NCI-H187 treated with DMSO at 0.1 percent for 48 hours (cell line): ENCODE measurements at places on chromosomes 16 and 17.

DNA sequence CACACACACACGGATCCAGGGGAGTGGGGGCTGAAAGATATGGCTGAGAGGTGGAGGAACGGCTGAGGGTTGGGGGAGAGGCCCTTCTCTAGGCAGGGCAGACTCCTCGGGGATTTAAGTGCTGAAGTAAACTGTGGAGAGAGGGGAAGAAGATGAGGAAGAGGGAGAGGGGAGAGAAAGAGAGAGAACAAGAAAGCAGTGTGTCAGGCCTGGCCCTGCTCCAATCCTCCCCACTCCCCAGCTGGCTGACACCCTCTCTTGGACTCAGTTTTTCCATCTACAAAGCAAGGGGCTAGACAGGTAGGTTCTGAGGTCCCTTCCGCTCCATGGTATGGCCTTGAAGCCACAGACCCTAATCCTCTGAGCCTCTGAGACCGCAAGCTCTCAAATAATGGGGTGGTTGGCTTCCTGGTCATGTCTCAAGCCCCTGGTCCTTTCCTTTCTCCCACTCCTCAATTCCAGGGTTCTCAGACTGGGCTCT, 2.0 kb downstream of the VAMP2 start:
- DNase-seq, result no peak

DNA sequence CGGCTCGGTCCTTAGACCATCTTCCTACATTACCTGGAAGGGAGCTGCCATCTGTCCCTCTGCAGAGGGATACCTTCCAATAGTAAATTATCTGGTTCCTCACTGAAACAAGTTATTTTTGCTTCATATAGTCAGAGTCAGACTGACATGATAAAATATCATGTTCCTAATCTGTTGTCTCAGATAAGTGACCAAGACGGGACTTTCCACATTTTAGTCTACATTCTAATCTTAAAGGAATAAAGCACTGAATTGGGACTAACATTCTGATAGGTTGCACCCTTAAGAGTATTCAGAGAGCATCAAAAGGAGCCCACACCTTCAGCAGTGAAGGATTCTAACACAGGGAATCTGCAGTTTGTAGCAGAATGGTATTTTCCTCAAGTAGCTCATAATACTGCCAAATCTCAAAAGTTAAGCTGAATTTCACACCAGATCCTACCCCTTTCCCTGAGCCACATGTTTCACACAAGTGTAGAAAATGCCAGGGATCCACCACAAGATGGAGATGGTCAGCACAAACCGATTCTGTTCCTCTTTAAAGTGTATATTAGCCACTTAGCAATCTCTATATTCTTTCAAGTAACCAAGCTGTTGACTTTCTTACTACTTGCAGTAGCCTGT, 13.4 kb downstream of the GINS2 start:
- no peak for DNase-seq

- DNase-seq, result no peak
Observed at GRCh38 chr17:77727037-77727615, 231.4 kb upstream of the TNRC6C start.

- no peak for DNase-seq
Observed at GRCh38 chr16:16075488-16076422, 126.3 kb downstream of the ABCC1 start.

DNA sequence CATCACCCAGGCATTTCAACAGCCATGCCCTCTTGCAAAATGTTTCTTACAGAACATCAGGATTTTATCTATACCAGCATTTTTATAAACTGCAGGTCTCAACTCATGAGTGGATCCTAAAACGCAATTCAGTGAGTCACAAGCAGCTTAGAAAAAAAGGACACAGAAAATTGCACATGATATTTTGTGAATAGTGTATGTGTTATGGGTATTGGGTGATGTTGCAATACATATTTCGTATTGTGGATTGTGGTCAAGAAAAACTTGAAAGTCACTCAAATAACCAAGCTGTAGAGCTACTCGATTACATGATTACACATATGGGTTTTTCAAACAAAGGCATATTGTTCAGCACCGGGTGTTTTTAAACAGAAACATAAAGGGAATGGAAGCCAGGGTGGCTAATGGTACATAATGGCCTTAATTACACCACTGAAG, 1.4 kb downstream of the WIPI1 start:
- no peak for DNase-seq

DNA sequence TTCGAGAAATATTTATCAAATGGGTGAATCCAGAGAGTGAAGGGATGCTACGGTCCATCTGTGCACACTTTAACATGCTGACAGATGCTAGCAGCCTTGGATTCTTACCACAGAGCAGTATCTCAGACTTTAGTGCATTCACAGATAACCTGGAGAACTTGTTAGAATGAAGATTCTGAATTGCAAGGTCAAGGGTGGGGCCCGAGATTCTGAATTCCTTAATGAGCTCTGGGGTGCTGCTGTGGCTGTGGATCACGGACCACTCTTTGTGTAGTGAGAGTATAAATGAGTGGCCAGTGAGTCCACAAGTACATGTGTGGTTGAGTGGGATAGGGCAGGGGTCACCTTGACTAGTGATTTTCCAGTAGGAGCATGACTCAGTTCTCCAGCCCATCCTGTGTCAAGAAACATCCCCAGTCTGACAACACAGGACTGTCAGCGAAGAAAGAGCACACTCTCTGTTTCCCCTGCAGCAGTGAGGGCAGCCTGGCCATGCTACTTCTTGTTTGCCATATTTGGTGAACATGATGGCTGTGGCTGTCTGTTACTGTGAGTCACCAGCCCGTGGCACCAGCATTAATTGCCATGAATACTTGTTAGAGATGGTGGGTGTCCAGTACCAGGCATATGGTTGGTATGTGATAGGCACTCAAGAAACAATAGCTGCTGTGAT, 13.0 kb upstream of the SALL1 start:
- no peak for DNase-seq

- DNase-seq, result no peak
Observed at GRCh38 chr17:33389504-33390135, 96.5 kb upstream of the ASIC2 start.

GRCh38 chr17:73594025-73594424, 50.2 kb downstream of the SDK2 start:
- no peak for DNase-seq

- no peak for DNase-seq
Observed at GRCh38 chr17:45263477-45263860, 1.6 kb upstream of the SPATA32 start.

DNA sequence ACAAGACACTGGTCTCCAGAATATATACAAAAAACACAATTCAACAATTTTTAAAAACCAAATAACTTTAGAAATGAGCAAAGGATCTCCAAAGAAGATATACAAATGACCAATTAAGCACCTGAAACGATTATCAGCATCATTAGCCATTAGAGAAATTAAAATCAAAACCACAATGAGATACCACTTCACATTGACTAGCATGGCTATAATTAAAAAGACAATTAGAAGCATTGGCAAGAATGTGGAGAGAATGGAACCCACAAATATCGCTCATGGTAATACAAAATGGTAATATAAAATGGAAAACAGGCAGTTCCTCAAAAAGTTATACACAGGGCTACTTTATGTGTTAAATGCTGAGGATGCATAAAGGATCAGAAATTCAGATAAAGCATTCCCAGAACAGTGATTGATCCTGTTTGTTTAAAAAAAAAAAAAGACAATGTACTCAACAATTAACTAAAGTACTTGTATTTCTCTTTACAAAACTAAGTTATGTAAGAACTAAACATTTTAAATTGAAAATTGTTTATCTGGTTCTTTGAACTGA, 52.5 kb downstream of the KANSL1 start:
- no peak for DNase-seq

DNA sequence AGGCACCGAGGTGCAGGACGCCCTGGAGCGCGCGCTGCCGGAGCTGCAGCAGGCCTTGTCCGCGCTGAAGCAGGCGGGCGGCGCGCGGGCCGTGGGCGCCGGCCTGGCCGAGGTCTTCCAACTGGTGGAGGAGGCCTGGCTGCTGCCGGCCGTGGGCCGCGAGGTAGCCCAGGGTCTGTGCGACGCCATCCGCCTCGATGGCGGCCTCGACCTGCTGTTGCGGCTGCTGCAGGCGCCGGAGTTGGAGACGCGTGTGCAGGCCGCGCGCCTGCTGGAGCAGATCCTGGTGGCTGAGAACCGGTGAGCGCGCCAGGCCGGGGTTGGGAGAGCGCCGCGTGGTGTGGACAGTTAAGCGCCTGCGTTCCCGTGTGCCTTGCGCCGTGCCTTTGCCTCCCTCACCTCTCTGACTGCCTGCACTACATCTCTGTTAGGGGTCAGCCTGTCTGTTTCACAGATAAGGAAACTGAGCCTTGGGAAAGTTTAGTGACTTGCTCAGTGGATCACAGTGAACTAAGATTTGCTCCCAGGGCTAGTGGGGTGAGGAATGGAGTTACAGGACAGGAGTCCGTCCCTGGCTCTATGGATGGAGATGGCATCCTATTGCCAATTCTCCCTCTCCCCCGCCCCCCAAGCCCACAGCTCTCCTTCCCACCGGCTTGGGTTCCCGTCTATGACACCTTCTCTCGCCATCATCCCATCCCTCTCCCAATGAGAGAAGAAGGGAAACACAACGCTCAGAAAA, 880 bp downstream of the SARM1 start:
- DNase-seq, result no peak

DNA sequence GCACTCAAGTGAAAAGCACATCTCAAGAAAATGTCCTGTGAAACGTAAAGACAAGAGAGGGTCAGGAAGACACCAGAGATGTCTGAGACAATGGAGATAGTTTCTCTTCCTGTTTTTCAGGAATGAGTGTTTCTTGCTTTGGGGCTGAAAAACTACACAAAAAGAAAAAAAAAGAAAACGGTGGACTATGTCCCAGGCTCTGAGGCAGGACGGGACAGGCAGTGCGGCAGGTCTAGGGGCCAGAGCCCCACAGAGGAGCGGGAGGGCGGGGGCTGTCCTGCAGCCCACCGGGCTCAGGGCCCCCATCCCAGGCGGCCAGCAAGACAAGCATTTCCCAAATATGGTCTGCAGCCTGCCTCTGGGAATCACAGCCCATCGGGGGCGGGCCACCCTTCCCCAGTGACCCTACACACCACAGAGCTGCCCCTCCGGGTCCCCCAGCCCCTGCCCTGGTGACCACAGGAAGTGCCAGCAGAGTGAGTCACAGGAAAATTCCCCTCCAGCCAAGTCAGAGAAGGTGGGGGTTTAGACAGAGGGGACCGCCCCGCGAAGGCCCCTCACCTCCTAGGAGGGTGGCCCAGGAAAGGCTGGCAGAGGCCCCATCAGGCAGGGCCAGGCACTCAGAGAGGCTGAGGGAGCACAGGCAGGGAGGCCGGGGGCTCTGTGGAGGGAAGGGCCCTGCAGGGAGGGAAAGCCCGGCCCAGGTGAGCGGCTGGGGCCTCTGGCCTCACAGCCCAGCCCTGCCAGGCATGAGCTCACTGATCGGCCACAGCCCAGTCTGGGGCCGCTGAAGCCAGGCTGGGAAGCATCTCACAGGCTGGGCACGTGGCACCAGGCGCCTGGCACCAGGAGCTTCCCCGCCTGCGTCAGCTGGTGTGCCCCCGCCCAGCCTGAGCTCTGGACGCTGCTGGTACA, 6.3 kb downstream of the BCAR1 start:
- no peak for DNase-seq

DNA sequence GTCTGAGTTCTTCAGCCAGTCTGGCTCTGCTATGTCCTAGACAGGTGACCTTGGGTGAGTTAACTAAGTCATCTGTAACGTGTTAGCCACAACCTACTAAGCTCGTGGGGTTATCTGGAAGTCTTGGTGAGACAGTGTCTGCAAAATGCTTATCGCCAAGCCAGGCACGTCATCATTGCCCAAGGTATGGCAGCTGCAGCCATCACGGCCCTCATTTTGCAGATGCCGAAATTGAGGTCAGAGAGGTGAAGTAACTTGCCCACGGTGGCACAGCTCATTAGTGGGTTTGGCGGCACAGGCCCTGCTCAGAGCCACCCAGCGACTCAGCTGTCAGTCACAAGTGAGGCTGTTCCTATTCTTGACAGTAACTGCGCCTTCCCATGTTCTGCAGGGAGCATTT, 79.8 kb downstream of the CMIP start:
- no peak for DNase-seq

GRCh38 chr16:31215287-31216162, 1.4 kb downstream of the PYDC1 start:
- DNase-seq, result no peak

DNA sequence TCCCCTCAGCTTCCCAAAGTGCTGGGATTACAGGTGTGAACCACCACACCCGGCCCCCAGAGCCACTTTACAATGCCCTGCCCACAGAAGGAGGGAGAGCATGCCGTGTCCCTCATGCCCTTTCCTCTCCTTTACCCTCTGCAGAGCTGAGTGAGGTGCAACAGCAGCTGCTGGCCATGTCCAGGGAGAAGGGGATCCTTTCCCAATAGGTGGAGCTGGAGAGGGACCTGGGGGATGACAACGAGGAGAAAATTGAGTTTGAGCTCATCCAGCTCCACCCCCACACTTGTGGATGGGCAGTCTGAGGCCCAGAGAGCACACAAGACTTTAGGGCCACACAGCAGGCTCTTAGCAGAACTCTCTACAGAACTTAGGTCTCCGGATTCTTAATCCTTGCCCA, 7.9 kb upstream of the GSDMA start:
- DNase-seq, result no peak

GRCh38 chr17:44214896-44215295, 4.6 kb downstream of the UBTF start:
- no peak for DNase-seq

GRCh38 chr17:66625311-66625767, 209.6 kb upstream of the CACNG5 start:
- no peak for DNase-seq

- no peak for DNase-seq
Observed at GRCh38 chr16:46673320-46674013, 15.5 kb downstream of the VPS35 start.

DNA sequence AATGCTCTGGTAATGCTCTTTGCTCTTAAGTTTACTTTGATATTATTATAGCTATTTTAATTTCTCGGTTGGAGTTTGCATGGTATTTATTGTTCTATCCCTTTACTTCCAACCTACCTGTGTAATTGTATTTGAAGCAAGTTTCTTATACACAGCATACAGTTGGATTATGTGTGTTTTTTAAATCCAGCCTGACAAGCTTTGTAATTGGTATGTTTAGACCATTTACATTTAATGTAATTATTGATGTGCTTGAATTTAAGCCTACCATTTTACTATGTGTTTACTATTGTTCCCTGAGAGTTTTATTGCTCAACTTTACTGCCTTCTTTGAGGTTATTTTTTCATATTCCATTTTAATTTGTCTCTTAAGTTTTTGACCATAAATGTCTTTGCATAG, 35.7 kb downstream of the ACSF3 start:
- no peak for DNase-seq

GRCh38 chr17:16969931-16970906, 1.7 kb downstream of the TNFRSF13B start:
- no peak for DNase-seq
